NCI-H1417 (cell line): ENCODE measurements at places on chromosomes 3 and 15.

GRCh38 chr3:159831466-159831865 is 157.2 kb upstream of the IL12A start:
- no peak for DNase-seq

DNA sequence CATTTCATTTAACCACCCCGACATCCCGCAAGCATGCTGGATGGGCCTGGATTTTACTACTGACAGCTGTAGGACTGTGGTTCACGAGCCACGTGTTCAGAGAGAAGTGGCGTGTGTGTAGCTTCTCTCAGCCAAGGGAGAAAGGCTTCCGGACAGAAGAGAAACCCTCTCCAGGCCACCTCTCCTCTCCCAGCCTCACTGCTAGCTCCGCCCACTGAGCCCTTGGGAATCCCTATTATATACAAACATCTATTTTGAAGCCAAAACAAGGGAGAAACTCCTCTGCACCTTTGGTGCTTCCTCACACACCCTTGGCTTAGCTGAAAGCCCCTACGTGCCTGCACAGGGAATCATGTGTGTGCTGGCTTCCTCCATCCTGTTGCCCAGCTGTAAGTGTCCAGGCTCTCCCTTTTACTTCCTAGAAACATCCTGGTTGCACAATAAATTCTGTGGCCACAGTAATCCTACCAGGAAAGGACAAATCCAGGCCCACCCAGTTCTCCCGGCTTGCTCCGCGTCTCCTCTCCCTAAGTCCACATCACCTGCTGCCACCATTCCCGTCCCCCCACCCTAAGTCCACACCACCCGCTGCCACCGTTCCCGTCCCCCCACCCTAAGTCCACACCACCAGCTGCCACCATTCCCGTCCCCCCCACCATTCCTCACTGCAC is 30.5 kb downstream of the PCSK6 start:
- peak; percentile 26 for DNase-seq

DNA sequence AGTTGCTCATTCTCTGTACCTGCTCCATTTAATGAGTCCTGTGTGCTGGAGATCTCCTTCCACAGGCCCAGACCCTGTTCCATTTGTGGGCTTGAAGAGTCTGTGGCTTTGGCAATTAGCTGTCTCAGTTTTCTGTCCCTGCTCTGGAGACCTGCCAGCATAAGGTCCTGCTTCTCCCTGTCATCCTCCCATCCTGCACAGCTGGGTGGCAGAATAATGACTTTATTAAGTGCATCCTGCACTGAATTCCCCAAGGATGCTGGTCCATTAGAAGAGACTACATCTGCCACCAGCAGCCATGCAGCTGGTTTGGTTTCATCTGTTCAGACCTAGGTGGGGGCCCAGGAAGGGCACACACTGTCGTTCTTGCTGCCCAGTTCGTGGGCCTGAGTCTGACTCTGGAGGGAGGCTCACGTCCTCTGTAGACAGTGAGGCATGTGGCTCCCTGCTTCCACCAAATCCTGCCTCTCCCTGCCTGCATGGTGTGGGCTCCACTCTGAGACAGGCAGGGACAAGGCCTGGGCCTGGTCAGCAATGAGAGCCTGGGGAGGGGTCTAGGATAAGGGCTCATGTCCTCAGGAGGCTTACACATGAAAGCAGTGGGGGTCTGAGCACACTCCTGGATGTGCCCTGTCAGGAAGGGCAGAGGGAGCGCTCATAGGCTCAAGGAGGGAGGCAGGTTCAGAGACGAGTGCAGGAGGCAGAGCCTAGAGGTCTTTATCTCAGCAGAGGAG is 78.4 kb upstream of the PRR23E start:
- no peak for DNase-seq

GRCh38 chr3:186932281-186933181 is 2.2 kb downstream of the ST6GAL1 start:
- peak; percentile 59 for DNase-seq

- DNase-seq: no peak
These were observed 63.1 kb downstream of the CGNL1 start for GRCh38 chr15:57439128-57440027.

GRCh38 chr3:111728566-111728935 is 130.5 kb upstream of the PHLDB2 start:
- no peak for DNase-seq

GRCh38 chr15:63022663-63023062 is 19.9 kb upstream of the TPM1 start:
- no peak for DNase-seq

DNA sequence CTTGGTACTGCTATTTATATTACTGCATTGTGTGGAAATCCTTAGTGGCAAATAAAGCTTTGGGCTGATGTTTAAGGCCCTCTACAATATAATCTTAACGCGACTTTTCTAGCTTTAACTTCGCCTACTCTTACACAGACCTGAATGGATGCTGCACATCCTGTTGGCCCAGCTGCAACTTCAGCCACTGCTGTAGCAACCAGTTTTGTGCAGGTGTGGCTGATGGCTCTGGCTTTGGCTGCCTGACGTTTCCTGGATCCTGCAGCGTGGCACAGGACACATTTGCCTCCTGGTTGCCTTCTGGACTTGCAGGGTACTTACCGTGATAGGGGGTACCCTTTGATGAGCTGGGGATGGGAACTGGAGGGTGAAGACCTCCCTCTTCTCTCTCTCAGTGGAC is 20.2 kb upstream of the ERICH6 start:
- DNase-seq: no peak

DNA sequence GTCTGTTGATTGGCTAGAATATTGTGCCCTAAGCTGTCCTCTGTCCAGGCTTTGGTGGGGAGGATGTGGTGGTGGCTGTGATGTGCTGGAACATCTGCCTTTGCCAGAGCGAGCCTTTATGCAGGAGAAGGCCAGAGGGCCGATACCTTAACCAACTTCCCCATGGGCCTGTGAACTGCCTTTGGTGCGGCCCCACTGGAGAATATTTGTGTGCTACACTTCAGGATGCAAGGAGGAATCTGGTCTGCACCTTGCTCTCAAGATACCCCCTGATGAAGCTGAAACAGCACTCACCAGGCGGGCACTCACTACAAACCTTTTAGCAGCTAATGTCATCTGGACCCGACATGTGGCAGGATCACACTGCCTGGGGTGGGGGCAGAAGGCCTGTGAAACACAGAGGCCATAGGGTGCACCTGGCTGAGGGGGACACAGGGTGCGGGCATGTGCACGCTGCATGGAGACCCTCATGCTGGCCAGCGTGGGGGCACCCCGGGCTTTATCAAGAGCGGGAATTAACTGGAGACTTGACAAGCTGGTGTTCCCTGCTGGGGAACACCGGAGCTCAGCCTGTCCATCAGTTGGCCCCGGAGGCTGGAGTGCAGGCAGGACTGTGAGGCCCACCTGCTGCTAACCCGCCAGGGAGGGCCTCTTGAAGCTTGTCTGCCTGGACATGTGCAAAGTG is 16.4 kb downstream of the PRR23E start:
- DNase-seq: no peak

GRCh38 chr3:79368403-79368802 is 399.4 kb downstream of the ROBO1 start:
- peak; percentile 44 for DNase-seq

DNA sequence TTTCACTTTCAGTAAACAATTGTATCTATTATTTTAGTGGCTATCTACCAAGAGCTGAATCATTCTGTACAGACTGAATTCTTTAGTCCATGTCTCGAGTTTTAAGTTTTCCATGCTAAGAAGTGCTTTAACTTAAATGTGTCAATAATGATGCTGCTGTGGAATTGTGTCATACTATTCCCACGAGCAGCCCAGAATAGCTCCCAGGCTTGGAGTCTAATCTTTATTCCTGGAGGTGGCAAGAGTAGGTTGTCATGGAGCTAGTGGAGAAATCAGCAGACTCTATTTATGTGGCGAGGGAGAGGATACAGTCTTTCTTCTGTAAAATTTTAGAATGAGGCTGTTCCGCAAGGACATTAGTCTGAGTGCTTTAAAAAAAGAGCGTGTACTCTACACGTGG is 207.2 kb downstream of the ROBO2 start:
- no peak for DNase-seq

GRCh38 chr3:151578495-151578894 is 117.6 kb upstream of the IGSF10 start:
- no peak for DNase-seq

- DNase-seq: no peak
These were observed 33.0 kb downstream of the CCDC12 start for GRCh38 chr3:46943237-46944187.

DNA sequence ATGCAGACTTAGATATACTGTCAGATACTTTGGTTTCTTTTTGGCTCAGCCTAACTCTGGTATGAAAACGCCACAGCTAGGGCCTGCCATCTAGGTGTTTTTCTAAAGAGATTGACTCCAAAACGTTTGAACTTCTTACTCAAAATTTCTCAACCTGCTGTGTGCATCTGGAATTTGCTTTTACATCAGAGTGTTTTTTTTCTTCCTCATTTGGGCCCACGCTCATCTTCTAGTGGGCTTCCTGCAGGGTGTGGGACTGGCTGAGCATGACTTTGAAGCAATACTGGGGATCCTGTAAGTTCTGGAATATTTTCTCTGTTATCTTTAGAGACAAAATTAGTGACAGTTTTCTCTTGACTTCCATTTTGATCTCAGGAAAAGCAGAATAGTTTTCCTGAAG is 117.8 kb downstream of the NR1D2 start:
- DNase-seq: no peak

DNA sequence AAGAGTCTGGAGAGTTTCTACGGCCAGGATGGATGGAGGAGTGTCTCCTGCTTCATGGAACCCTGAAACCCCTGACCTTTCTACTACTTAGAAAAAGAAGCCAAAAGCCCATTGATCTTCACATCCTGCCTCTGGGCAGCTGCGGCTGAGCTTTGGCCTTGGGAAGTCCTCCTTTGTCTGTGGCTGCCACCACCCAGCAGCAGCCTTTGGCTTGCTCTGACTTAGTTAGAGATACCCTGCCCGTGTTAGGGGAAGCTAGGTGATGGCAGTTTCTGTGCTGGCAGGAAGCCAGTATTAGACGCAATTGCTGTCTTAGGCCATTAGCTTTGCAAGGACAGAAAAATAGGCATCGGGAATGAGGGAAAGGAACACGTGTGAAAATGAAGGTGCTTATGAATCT is 18.8 kb downstream of the APH1B start:
- no peak for DNase-seq

- peak; percentile 84 for DNase-seq
These were observed 16.9 kb upstream of the SCAMP5 start for GRCh38 chr15:74978503-74978902.

DNA sequence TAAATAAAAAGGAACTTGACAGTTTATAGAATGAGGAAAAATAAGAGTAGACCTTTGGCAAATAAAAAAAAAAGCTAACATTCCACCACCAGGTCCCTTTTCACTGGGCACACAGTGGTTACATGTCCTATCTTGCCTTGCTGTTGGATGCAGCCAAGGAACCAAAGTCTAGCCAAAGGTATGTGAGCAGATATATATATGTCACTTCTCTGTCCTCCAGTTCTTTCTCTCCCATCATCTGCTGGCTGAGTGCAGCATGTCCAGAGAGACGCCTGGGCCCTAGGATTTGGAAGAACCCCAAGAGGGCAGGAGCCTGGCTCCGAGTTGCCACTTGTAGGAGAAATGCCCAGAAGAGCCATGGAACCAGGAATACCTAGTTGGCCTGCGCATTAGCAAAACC is 104.7 kb downstream of the SERPINI1 start:
- no peak for DNase-seq

GRCh38 chr15:65730549-65731172 is 61.4 kb downstream of the DENND4A start:
- no peak for DNase-seq

DNA sequence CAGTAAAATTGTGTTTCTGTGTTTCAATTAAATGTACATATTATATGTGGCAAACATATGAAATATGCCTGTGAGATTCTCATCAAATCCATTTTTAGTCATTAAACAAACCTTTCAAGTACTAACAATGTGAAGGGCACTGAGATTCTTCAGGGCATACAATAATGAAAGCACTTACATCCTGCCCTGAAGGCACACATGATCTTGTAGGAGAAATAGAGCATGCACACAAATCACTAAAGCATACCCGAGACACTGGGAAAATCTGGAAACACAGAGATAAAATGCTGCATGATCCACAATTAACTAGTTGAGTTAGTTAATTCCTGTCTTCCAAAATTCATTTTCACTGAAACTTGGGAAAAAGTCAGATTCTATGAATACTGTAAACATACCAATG is 810.5 kb upstream of the NECTIN3 start:
- DNase-seq: no peak

- peak; percentile 45 for DNase-seq
These were observed 26.1 kb downstream of the RASGRF1 start for GRCh38 chr15:79064496-79064895.
